ENCODE measurements at places on chromosomes 5 and 9. TPM values are rescaled to one million over a fixed set of nuclear protein-coding genes. Genes with fewer than 3 reads are reported as not detected.

Gene OTP
- total RNA-seq, result not detected

Gene CCIN
- total RNA-seq, result 0.41 TPM

Gene MRPL41
- 29.1 TPM for total RNA-seq

Gene IRX4
- total RNA-seq, result 2.5 TPM

Gene MRPS30
- 112 TPM for total RNA-seq

Gene TEX53
- total RNA-seq, result not detected

Gene IFNA2
- total RNA-seq, result not detected

Gene GCNT4
- 0.82 TPM for total RNA-seq

Gene BBLN
- 34.5 TPM for total RNA-seq

Gene IFNA13
- total RNA-seq, result not detected

Gene CDKN2A
- not detected for total RNA-seq

Gene BNIP1
- total RNA-seq, result 13.8 TPM

Gene LIX1
- 1.7 TPM for total RNA-seq

Gene POU5F2
- total RNA-seq, result 5.7 TPM

Gene SHOC1
- not detected for total RNA-seq

Gene MRPL36
- 28.7 TPM for total RNA-seq

Gene PITX1
- total RNA-seq, result 93.7 TPM

Gene FOXE1
- total RNA-seq, result 6.8 TPM

Gene ADGRD2
- total RNA-seq, result not detected

Gene CCT5
- total RNA-seq, result 211 TPM

Gene PIP5KL1
- not detected for total RNA-seq

Gene FAT2
- total RNA-seq, result 25.0 TPM

Gene LCN1
- total RNA-seq, result 373 TPM

Gene TMOD1
- 103 TPM for total RNA-seq

Gene NXNL2
- total RNA-seq, result 0.72 TPM

All from tongue (tissue), 3 donors.